ENCODE measurements at places on chromosomes 2 and 18. TPM values are rescaled to one million over a fixed set of nuclear protein-coding genes. Genes with fewer than 3 reads are reported as not detected.

CFLAR gene
- total RNA-seq = 16.9 TPM

PCARE gene
- not detected for total RNA-seq

CTNNA2 gene
- total RNA-seq = 0.39 TPM

DNA sequence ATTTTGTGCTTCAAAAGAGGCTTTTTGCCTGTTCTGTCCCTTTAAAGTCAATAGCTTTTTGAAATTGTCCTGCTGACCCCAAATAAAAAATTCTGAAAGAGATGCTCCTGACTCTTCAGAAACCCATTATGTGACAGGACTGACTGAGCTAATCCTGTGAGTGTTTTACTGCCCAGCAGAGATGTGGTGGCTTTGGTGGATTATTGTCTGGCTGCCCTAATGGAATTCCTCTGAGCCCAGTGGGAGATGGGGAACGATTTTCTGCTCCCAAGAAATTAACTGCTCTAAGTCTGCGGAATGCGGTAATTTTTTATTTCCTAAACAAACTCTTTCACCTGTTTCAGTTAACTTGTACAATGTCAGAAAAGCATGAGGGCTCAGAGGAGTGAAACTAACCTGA lies 258.2 kb downstream of the IKZF2 start:
- no peak for DNase-seq

DNA sequence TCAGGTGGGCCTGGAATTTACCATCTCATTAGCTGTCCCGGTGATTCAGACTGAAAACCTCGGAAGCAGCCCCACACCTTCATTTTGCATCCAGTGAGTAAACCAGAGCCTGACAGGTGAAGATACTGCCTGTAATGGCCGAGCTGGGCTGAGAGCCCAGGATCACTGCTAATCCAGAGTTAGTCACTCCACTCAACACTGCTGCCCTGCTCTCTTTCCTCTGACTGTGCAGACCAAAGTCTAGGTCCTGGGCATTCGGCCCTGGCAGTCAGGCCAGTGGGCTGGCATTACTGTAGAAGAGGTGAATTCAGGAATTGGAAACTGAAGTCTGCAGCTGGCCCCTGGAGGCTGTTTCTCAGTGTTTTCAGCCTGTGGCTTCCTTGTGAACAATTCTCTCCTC lies 44.3 kb downstream of the TMEM17 start:
- DNase-seq = no peak

DNA sequence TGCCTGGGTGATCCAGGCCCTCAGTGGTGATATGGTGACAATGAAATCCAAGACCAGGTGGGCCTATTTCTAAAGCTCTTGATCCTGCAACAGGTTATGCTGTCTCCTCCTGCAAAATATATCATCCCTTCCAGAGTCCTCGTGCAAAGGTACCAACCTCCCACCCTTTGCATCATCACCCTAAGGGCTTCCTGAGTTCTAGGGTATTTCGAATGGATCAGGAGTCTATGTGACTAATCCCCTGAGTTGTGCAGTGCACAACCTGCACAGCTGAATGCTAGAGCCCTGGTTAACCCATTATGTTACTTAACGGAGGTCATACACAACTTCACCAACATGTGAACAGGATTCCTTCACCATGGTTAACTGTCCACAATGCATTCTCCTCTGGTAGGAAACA lies 13.4 kb upstream of the NPAS2 start:
- no peak for DNase-seq

GRCh38 chr2:120847700-120848321 lies 112.1 kb downstream of the GLI2 start:
- DNase-seq = no peak

All from H4 (cell line).